NCI-H2107 (cell line): ENCODE measurements at places on chromosomes 11 and 22.
A peak's percentile ranks its signal among the peaks of the same experiment; 100 is the strongest.

- DNase-seq: no peak
These were observed 22.6 kb upstream of the IRAG1 start for GRCh38 chr11:10716122-10716521.

DNA sequence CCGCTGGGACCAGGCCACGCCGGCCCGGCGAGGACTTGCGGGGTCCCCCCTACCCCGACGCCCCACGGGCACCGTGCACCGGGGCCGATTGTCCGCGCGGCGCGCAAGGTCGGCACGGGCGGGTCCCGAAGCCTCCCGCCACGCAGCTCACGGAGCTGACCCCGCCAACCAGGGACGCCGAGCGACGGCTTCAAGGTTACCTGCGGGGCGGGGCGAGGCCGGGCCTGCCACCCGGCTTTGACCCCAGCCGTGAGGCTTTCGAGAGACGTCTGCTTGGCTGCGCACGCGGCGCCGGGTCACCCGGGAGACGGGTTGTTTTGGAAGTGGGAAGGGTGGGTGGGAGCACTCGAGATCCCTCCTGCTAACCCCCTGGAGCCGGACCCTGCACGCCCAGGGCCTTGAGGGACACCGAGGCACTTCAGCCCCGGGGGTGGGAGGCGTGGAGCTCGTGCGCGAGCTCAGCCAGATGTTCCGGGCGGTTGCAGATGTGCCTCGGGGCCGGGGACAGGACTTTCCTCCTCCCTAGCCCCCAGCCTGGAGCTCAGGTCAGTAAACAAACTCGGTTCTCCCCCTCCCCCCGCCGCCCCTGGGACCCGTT lies 3.2 kb upstream of the WNT11 start:
- DNase-seq: no peak

DNA sequence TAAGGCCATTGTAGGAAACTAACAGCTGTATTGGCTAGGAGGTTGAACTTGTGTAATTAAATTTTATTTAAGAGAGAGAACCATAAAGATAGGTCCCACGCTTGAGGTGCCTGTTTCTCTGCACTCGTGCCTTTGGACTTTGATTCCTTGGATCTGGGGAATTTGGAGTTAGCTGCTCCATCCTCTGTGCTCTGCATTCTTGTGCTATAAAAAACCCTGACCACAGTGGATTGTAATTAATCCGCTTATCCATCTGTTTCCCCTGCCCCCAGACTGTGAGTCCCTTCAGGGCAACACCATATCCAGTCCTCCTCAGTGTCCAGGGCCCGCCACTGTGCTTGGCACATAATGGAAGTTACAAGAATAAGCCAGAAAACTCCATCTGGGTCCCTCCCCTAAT lies 169.8 kb downstream of the SPON1 start:
- no peak for DNase-seq

GRCh38 chr11:86148345-86148747 lies 79.5 kb upstream of the PICALM start:
- DNase-seq: no peak

DNA sequence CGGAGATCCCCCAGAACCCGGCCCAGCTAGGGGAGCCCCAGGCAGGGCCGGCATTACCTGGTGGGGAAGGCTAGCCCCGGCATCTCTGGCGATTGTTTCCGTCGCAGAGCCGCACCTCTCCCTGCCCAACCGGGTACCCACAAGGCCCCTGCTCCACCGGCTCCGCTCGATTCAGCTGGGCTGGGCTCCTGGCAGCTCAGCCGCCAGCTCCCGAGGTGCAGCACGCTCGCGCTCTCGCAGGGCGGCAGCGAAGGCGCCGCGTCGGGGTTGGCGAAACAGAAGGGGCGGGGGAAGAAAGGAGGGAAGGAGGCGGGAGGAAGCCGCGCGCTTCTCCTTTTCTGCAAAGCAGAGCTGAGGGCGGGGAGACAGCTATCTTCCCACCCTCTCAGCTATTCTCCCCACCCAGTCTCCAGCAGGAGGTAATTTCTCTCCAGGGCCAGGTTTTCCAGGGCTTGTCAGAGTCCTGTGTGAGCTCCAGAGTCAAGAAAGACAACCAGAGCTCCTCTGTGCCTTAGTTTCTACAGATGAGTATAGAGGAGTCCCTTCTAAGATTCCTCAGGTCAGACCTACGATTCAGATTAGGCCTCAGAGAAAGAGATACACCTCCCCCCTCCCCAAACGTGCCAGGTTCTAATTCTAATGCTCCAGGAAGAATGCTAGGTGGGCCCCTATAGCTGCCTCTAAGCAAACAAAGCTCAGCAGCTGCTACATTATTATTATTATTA lies 62.0 kb downstream of the PAK1 start:
- peak; percentile 65 for DNase-seq

GRCh38 chr22:35317680-35318290 lies 18.1 kb downstream of the TOM1 start:
- DNase-seq: no peak

GRCh38 chr22:38468443-38469305 lies 778 bp downstream of the KDELR3 start:
- DNase-seq: no peak

GRCh38 chr11:2460540-2461252 lies 15.9 kb downstream of the KCNQ1 start:
- DNase-seq: no peak

DNA sequence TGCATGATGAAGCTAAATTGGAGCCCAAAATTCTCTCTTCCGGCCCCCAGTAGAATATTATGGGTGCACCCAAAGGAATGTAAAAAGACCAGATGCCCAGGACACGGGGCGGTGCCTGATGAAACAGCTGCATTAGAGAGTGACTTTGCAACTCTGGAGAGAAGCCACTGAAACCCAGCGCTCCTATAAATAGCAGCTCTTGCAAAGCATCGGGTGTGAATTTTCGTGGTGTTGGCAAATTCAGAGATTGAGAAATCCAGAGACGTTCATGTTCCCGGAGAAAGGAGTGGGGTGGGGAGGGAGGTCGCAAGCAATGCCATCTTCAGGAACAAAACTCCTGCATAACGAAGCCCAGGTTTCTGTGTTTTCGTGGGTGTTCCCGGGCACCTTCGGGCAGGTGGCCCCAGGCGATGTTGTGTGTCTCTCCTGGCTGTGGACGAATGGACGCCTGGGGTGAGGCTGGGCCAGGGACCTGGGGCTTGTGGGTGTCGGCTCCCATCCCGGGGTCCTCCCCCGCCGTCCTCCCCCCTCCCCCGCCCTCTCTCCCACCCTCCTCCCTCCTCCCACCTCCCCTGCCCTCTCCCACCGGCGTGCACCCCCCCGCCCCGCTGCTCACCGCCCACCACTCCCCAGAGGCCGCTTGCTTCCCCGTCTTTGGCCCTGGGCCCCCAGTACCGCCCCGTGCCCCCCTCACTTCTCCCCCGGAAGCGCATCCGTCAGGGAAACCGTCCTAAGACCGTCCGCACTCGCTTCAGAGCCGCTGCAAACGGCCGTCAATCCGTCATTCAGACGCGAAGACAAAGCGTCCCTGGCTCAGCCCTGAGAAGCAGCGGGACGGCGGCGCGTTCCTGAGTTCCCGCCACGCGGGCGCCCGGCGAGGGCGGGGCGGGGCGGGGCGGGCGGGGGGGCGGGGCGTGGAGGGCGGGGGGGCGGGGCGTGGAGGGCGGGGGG lies 26.7 kb upstream of the TOLLIP start:
- DNase-seq: no peak

DNA sequence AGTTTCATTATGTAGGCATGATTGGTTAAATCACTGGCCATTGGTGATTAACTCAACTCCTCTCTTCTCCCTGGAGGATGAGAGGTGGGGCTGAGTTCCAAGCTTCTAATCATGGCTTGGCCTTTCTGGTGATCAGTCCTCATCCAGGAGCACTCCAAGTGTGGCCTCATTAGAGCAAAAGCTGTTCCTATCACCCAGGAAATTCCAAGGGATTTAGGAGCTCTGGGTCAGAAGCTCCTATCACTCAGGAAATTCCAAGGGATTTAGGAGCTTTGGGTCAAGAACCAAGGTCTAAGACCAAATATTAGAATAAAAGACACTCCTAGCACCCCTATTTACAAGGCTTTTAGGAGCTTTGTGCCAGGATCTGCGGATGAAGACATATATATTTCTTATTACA lies 168.0 kb upstream of the BDNF start:
- no peak for DNase-seq
